ENCODE measurements at places on chromosomes 11 and 22.

DNA sequence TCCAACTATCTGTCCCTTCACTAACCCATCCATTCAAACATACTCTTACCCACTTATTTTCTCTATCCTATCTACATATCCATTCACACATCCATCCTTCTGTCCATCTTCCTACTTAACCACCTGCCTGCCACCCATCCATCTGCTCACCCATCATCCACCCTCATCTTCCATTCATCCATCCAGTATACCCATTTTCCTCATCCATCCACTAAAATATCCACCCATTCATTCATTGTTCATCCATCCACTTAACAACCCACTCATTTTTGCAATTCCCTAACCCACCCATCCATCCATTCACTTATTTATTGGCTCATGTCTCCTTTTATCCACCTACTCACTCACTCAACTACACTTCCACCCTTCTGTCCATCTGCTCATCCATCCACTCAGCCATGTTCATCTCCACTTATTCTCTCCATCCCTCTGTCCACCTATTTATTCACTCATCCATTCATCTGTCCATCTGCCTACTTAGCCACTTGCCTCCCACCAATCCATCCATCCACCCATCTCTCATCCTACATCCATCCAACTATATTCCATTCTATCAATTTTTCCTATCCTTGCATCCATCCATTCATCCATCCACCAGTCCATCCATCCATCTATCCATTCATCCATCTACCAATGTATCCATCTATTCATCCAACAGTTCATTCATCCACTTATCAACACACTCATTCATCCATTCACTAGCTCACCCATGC is 10.6 kb downstream of the LHFPL7 start:
- DNase-seq = no peak

GRCh38 chr22:41047801-41048211 is 44.6 kb upstream of the EP300 start:
- DNase-seq = no peak

DNA sequence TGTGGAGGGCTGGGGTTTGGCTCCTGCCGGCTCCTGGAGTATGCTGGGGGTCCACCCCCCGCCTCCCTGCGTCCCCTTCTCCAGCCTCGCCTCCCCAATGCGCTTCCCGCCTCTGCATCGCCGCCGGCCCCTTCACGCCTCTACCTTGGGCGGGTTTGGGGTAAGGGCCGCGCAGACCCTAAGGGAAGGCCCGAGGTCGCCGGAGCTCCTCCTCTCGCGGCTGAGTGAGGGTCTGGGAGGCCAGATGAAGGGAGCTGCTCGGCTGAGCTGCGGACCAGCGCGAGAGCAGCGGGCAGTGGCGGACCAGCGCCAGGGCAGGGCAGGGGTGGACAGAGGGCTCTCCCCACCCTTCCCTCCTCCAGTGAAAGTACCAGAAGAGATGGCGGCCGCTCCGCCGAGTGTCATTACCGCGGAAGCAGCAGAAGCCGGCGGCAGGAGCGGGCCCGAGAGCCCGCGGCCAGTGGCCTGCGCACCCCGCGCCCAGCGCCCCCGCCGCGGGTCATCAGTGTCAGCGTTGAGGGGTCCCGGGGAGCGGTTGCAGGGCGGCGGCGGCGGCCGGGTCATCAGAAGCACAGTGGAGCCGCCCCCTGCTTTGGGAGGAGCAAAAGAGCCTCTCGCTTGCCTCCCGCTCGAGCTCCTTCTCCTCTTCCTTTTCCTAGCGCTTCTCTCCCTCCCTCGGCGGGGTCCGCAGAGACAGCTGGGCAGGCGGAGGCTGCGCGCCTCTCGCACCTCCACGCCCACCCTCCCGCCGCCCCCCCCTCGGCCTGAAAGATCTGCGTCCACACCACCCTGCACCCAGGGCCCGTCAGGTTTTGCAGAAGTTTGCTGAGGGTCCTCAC is 255.6 kb upstream of the CADM1 start:
- peak; percentile 29 for DNase-seq

GRCh38 chr11:131129474-131129873 is 213.2 kb upstream of the SNX19 start:
- DNase-seq = no peak

DNA sequence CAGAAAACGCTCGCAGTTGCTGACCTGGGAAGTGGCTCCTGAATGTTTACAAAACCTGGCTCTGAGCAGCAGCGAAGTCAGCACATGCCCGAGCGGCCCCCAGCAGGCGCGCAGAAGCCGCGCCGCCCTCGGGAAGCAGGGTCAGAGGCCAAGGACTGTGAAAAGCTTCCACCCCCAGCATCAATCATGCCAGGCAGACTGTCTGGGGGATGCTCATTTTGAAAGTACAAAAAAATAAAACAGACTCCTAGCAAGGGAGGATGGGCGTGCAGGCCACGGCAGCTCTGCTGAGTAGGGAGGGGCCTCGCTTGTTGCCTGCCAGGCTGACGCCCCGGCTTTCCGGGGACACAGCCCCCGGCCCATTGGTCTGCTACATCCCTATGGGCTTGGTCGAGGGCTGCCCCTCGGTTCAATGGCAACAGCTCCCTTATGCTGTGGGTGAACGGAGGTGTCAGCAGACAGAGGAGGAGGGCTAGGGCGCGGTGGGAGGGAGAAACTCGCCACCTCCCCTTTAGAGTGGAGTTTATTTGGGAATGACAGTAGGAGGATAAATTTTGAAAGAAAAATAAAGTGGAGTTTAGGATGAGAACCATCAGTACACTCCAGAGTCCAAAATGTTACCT is 37.7 kb upstream of the GNB1L start:
- DNase-seq = no peak

GRCh38 chr22:39237318-39238100 is 7.3 kb downstream of the PDGFB start:
- no peak for DNase-seq

DNA sequence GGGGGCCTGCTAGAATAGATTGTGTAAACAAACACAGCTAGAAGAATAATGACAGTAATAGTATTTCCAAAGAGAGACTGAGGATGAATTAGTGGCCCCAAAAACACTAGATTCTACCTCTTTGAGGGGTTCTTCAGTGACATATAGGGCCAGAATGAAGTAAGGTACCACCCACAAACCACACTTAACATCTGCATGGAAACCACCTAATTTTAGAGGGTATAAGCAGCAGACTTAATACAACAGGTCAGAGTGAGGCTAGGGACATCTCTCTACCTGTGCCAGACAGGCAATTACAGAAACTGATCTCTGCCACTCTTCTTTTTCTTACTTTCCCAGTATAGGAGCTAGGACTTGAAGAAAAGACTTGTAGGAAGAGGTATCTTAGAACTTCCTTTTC is 20.1 kb downstream of the ELP4 start:
- DNase-seq = no peak

DNA sequence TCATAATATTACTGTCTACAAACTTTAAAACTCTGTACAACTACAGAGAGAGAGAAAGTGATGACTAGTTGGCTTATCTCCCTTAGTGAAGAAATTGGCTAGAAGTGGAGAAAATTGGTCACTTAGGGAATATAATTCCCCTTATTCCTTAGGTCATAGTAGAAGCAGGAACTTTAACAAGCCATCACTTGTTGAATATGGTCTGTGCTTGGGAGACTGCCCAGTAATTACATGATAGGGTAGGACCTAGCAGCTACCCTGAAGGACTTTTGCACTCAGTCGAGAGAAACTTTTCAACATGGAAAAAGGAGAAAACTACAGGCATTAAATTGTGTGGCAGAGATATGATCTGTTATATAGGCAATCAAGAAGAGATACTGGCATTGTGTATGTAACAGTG is 576.5 kb upstream of the CCDC90B start:
- DNase-seq = no peak

DNA sequence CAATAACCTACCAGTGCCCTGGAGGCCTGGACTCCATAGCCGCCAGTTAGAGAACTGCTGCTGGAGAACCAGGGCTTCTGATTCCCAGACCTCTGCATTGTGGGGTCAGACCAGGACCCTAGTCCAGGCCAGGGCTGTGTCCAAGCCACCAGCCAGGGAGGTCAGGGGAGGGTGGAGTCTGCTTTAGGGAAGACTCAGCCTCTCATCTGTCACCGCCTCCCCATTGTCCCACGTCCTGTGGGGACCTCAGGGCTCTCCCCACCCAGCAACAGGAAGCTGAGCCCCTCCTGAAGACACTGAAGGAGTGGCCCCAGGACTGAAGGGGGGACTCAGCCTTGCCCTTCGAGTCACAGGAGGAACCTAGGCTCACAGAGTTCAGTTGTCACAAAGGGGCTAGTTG is 41.2 kb downstream of the PDE2A start:
- DNase-seq = no peak

GRCh38 chr11:77191429-77191822 is 63.4 kb downstream of the MYO7A start:
- DNase-seq = no peak

GRCh38 chr11:107785401-107785800 is 73.2 kb downstream of the SLC35F2 start:
- peak; percentile 89 for DNase-seq

- DNase-seq = no peak
These were observed 693 bp upstream of the PRR14L start for GRCh38 chr22:31750365-31751284.

GRCh38 chr11:95066716-95067038 is at the start of gene SRSF8:
Gene SRSF8, plus strand, starts transcription at chr11:95066919. Its CDS starts 308 bp downstream, at chr11:95067227.
- DNase-seq = no peak

- no peak for DNase-seq
These were observed 301.8 kb upstream of the API5 start for GRCh38 chr11:43010042-43010441.

DNA sequence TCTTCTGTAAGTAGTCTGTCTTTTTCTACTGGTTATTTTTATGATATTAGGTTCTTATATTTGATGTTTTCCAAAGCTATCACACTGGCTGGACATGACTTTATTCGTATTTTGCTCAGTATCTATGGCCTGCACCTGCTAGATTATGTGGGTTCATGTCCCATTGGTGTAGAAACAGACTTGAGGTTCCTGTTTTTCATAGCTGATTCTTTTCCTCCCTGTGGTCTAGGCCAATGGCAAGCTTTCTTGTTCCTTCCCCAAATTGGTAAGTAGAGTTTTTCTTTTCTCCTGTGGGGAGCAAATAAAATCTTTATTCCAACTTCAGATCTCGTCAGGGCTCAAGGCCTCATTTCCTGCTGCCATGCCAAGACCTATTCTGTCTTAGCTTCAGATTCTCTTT is 30.2 kb upstream of the SWAP70 start:
- DNase-seq = no peak

DNA sequence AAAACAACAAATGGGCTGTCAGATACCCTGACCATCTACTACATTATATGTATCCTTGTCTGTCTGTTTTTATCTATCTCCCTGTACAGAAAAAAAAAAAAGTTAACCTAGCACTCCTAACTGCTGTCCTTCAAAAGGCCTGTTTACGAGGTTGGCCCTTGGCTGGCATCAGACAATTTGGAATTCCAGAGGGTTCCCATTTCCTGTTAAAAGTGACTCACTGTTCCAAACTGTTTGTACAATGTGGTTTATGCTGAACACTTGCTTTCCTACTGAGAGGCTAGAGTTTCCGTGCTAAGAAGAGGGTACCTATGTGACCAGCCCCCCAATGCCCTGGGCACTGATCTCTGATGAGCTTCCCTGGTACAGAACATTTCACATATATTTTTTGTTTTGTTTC is 65.9 kb upstream of the HMGXB4 start:
- peak; percentile 77 for DNase-seq

DNA sequence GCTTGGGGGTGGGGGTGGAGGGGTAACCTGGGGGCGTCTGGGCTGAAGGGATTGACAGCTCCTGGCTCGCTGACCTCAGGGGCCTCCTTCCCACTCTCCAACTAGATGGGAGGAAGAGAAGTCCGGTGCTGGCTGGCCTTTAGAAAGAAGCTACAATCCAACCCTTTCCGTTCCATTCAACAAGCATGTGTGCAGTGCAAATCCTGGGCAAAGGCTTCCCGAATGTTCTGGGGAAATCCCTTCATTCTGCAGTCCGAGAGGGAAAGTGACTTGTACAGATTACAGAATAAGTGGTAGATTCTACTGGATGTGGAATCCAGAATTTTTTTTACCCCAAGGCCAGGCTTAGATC is 149.9 kb downstream of the FEZ1 start:
- no peak for DNase-seq

GRCh38 chr11:34174412-34175041 is 69.1 kb downstream of the NAT10 start:
- peak; percentile 76 for DNase-seq

DNA sequence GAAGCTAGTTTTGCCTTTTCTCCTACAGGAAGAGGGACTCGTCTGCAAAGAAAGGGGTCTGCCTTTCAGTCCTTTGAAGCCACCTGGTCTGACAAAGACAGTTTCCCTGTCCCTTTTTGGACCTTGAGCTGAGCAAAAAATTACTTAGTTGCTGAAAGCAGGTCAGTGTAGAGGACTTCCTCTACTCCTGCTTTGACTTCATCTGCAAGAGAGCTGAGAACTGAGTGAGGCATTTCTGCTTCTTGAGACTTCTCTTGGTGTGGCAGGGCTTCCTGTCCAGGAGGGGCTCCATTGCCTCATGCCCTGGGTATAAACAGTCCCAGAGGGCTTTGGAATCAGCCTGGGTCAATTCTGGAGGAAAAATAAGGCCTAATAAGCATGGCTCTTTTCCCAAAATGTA is 73.1 kb downstream of the ZNRF3 start:
- no peak for DNase-seq

DNA sequence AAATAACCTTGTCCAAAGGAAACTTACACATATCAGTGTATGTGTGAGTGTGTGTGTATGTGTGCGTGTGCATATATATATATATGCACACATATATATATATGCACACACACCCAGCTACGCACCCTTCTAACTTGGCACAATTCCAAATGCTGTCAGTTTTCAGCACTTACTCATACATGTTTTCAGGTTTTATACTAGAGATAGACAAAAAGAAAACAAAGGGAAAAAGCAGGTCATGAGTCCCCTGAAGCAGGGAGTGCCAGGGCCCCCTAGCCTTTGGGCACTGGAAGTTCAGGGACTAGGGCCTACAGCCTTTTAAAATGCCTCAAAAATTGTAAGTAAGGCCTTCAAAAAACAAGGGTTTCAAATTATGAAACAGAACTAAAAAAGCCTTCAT is 265.4 kb downstream of the CADM1 start:
- peak; percentile 13 for DNase-seq

GRCh38 chr22:20457506-20458240 is 20.0 kb upstream of the SCARF2 start:
- DNase-seq = no peak

DNA sequence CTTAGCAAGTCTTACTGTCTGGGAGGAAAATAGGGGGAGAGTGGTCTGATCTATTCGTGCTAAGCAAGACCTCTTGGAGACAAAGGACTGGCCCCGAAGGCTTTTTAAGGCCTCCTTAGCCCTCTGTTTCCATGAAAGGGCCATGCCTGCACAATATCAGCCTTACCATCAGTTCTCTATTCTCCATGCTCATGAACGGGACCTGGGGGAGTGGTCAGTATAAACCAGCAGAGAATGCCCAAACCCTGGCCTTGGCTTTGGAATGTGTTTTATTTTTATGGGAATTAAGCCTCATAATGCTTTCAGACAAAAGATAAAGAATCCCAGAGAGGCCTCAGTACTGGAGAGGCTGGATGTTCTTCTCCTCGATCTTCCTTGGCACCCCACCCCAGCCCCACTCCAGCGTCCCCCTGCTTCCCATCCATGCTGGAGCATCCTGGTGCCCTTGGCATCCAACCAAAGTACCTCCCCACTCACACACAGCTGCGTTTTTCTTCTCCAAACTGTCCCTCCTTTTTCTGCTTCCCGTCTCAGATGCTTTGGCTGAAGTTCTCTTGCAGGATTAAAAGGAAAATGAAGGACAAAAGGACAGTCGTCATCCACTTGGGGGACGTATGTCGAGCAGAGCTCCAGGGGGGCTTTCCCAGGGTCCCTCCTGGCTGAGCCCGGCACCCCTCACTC is 18.6 kb downstream of the FXYD6 start:
- no peak for DNase-seq

Measured in kidney tubule cell (primary cell).